SW 1271 (cell line): ENCODE measurements at places on chromosomes 7 and 10.

DNA sequence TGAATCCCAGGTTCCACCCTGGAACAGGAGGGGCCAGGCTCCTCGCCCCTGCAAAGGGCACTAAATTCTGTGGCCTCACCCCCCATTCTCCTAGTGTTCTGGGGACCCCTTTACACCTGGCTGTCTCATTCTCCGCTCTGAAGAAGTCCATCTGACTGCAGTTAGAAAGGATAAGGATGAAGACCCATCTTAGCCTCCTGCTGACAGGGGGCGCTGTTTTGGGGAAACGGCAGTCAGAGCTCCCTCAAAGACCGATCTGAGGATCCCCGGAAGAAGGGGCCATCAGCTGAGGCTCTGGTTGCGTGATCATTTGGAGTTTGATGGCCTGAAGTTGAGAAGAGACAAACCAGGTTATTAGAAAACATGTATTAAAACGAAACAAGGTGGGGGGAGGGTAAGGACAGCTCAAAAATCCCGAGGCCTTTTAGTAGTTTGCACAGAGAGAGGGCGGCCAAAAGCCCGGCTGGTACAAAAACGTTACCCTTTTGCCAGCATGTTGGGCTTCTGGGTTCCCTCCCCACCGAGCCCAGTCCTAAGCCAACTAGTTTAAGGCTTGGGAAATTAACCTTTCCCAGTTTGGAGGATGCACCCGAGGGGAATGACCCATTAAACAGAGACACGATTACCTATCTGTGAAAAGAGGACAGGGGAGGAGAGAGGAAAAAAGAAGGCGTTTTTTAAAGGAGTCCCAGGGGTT lies 102.8 kb downstream of the CHN2 start:
- DNase-seq: no peak

GRCh38 chr10:29189256-29189655 lies 99.6 kb upstream of the LYZL1 start:
- DNase-seq: no peak

DNA sequence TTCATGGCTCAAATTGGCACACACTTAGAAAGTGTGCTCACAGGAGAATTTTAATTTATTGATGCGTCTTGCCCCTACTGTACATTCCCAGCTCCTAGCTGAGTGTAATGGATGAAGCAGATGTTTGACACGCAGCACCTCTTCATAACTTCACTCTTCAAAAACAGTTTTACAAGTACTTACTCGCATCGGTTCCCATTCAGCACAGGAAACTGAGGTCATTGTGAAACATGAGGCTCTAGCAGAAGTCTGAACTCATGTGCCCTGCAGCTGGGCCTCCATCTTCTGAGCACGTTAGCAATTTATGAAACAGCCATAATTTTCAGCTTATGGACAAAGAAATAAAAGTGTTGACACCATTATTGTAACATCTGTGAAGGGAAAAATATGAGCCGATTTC lies 558.9 kb upstream of the MGMT start:
- no peak for DNase-seq

DNA sequence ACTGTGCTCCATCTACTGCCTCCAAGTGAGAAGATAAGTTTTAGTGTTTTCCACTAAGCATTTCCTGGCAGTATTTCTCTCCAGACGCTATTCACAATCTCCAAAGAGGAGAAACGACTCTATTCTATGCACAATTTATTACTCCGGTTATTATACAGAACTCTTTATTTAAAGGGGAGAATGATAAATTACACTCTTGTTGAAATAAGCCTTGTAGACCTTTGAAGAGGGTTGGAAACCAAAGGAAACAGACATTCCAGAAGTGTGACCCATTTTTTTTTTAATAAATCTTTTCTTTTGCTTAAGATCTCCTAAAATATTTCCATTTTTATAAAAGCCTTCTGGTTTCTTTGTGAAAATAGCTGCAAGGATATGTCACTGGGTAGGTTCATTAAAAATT lies 76.1 kb upstream of the HDAC9 start:
- no peak for DNase-seq

- DNase-seq: peak; percentile 49
Observed at GRCh38 chr7:8217200-8218068, 44.5 kb downstream of the ICA1 start.

GRCh38 chr7:21702303-21702702 lies 159.5 kb downstream of the DNAH11 start:
- DNase-seq: no peak

DNA sequence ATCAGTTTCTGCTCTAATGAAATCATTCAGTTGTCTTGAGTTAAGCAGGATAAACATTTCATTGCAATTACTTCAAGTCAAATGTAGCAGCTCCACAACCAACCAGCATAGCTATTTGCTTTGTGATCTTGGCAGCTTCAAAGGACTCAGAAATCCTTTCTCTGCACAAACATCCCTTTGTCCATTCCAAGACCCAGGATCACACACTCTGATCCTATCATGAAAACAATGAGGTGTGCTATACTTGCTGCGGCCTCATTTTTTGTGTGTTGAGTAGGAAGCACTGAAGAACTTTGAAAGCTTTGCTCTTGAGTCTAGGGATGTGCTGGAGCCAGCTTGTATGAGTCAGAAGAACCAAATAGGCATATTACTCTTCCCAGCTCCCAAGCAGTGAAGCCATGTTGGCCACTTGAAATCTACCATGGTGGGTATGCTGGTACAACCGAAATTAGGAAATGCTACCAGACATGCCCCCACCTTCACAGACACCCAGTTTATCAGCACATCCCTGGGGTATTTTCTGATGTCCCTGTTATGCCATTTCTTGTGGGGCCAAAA lies 199.4 kb upstream of the PRSS58 start:
- DNase-seq: no peak

DNA sequence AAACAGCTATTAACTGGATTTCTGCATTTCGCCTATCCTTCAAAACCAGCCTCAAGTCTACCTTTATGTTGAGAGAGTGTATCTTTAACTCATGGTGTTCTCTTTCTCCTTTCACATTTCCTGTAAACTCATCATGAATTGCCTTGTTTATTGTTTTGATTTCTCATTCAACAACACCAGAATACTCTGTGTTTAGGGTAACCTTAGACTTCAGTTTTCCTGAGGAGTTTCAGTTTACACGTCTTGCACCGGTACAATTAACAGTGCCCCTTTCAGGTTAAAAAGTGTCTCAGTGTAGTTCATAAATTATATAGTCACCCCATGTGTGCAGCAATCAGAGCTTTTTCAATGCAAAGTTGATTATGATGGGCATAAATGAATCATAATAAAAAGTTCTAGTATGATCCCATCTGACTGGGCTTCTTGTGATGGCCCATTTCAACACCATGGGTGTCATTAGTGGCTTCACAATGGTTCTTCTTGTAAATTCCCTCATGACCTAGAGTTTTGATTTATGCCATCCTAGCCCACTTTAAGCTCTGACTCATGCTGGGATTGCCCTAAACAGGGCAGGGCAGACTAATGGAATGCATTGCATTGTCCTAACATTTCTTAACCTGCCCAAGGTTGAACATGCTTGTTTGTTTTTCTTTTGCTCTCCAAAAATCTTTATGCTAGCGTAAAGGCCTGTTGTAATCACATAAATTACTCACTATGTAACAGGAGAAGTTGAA lies 22.0 kb downstream of the ITGB8 start:
- no peak for DNase-seq

DNA sequence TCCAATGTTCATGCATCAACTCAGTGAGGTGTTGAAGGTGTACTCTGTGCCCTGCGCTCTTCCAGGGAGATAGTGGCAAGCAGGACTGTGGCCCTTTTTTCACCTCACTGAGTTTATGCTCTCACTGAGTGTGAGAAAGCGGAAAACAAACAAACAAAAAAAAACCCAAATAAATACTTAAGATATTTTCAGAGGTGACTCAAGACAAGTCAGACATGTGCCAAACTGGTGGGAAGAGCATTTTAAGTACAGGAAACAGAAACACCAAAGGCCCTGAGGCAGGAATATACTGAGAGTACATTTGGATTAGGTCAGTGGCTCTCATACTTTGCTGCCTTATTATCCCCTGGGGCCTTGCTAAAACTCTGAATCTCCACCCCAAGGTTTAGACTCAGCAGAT lies 111.9 kb upstream of the IGFBP3 start:
- DNase-seq: no peak

DNA sequence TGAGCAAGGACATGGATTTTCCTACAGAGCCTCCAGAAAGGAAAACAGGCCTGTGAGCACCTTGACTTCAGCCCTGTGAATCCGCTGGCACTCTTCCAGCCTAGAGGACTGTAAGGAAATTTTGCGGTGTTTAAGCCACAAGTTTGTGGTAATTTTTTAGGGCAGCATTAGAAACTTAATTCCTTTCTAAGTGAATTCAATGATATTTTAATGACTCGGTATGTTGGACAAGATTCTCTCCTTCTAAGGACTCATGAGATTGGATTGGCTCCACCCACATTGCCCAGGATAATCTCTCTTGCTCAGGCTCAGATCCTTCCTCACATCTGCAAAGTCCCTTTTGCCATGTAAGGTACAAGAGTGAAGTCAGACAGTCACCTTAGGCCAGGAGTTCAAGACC lies 4.5 kb downstream of the LYZL2 start:
- no peak for DNase-seq

DNA sequence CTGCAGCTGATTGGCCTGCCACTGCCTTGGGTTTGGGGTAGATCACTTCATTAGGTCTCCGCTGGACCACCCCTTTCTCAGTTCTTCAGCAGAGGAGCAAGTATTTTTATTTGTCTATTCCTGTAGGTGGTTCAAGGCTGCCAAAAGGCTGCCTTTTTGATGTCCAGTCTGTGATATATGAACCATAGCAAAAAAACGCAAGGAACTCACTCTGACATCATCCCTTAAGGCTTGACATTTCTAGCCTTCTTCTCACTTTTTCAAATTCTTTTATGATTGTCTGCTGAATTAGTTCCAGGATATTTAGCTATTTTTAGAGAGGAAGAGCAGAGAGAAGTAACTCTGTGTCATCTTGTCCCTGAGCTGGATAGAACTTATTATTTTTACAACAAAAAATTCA lies 269.2 kb downstream of the BAMBI start:
- DNase-seq: no peak

DNA sequence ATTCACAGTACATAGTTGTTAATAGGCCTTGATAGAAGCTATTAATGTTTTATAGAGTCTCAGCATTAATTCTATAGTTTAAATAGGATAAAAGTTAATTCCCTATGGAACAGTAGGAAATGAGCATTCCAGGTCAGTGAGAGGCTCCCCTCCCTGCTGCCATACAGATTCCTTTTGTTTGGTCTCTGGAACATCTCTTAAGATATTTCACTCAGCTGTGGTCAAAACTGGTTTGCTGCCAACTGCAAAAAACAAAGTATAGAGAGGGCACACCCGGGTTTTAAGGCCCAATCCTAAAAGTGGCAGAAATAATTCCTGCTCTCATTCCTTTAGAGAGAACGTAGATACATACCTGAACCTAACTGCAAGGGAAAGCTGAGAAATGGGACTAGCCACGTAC lies 51.3 kb downstream of the MDFIC start:
- DNase-seq: no peak

DNA sequence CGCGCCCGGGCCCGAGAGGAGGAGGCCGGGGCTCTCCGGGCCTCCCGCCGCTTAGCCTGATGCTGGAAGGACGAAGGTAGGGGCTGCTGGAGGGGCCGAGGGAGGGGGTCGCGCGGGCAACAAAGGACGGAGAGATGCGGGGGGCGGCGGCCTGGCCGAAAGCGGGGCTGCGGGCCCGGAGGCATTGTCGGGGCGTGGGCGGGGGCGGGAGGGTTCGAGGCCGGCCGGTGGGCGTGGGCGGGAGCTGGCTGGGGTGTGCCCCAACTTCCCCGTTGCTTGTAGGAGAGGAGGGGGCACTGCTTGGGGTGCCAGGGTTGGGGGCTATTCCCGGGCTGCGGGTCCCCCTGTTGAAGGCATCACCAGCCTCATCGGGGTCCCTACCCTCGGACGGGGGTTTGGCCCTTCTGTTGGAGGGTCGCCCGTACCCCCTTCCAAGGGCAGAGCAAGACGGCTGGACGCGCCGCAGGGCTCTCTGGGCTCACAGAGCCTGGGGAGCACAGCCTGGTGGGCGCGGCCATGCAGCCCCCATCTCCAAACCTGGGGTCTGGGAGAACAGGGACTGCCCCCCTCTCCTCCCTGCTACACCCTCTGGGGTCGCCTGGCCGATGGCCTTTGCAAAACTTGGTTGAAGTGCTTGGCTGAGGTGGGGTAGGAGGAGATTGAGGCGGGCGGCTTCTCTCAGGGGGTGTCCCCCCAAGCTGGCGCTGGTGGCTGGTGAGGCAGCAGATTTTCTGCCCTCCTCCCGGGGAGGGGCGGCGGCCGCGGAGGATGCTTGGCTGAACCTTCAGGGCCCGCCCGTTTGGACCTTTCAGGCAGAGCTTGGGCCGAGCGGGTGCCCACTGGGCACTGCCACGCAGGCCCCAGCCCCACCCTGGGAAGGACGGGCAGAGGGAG lies 699 bp downstream of the CLIP2 start:
- DNase-seq: peak; percentile 26

DNA sequence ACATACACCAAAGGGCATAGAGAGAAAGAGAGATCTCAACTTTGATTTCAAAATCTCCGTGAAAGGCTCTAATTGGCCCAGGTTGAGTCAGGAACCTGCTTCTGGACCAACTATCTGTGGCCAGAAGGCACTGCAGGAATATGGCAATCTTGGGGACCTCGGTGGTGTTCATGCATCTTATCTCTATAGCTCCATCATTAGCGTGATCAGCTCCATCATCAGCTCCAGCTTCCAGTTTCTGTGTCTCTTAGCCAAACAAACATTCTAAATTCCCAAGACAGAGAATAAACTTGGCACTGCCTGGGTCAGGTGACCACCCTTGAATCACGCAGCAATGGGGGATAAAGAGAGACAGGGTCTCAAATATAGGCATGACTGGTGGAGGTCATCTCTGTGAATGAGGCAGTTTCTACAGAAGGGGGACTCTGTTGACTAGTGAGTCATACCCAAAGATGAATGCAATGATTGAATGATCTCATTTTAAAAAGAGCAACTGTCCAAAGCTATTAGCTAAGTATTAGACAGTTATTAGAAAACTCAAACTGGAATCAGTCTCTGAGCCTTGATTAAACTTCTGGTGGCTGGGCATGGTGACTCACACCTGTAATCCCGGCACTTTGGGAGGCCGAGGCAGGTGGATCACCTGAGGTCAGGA lies 5.4 kb upstream of the NRF1 start:
- DNase-seq: no peak

DNA sequence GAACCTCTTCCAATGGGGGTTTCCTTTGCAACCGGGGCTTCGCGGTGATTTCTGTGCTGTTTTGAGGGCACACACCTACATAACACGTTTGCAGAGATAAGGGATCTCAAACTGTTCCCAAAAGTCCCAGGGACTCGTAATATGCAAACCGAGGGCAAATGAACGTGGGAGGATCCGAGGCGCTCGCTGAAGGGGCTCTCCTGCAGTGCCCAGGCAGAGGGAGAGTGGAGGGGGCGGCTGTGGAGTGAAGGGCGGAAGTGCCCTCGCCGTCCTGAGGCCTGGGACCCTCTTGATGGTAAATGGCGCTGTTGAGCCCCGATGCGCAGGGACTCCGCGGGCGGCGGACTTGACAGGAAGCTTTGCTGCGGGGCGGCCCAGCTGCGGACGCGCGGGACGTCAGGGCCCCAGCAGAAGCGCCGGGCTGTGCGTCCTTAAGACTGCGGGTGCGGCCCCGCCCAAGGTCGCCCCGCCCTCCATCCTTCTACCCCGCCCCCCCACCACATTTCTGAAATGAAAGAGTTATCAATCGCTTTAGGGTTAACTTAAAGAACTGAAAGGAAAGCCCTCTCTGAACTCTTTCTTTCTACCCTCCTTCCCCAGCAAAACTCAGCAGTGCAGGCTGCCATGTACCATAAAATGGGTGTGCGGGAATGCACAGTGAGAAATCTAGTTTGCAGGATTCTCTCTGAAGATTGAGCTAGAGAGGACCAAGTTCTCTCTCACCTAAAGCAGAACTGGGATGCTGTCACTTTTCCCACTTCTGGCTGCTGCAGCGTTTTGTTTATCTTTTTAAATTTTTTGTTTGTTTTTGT lies 151.8 kb upstream of the YAE1 start:
- DNase-seq: peak; percentile 5
